ENCODE measurements at places on chromosomes 2 and 18.

DNA sequence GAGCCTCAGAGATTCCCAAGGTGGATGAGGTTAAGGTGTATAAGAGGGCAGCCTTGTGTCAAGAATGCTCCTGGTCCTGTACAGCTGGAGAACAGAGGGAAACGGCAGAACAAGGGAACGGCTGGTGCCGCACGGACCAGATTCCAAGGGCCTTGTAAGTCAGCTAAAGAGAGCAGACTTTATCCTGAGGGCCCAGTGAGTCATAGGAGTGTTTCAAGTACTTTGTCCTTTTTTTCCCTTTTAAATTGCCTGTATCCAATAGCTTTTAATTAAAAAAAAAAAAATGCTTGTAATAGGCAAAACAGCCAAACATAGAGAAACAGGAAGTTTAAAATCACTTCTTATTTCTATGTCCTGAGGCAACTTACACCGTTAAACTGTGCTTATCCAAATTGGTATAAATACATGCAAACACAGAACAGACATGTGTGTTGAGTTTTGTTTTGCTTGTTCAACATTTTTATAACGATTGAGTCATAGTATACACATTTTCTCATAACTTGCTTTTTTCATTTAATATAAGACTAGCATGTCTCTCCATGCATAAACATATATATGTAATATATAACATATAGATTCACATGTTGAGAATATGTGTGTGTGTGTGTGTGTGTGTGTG lies 42.1 kb upstream of the EVA1A start:
- DNase-seq: no peak

GRCh38 chr2:75195076-75195691 lies 4.1 kb downstream of the TACR1 start:
- no peak for DNase-seq

GRCh38 chr2:98946855-98947254 lies 10.8 kb upstream of the CRACDL start:
- DNase-seq: no peak

DNA sequence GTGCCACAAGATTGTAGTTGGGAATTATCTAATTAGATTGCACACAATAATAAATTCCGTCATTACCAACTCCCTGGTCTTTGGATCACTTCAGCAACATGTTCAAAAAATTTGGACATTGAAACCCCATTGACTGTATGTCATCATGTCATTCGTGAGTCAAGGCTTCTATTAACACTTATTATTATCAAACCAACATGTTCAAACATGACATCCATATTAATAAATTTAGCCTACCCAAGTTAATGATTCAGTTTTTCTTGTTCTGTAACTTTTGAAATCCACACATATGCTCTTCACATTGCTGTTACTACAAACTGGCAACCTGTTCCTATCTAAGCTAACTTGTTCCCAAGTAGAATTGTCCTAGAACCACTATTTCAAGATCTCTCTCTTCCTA lies 1142.7 kb upstream of the SLC39A10 start:
- no peak for DNase-seq

DNA sequence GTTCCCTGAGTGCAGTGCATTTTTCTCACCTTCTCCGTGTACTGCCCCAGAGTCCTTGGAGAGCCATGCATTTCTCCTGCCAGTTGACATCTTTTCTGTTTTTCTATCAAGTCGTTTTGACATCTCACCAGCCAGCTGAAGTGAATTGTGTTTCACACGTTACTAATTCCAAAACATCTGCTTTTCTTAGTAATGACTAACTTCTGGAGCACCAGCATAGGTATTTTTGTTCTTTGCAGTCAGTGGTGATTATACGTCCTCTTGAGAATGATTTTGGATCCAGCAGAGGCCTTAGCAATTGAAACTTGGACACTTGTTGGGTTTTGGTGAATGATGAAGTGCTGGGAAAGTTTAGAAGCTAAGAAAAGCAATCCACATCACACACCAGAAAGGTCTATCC lies 112.5 kb downstream of the PIK3C3 start:
- no peak for DNase-seq

GRCh38 chr2:31943636-31944225 lies 67.1 kb downstream of the MEMO1 start:
- no peak for DNase-seq

GRCh38 chr2:193818801-193819499 lies 1624.2 kb upstream of the TMEFF2 start:
- no peak for DNase-seq

- DNase-seq: peak; percentile 22
Measured at GRCh38 chr2:106863387-106863786, 22.6 kb downstream of the ST6GAL2 start.

GRCh38 chr18:1599196-1599595 lies 694.5 kb downstream of the ADCYAP1 start:
- DNase-seq: no peak

GRCh38 chr2:47269316-47270232 lies 114.5 kb upstream of the STPG4 start:
- no peak for DNase-seq

GRCh38 chr2:235669983-235670962 lies 176.4 kb downstream of the AGAP1 start:
- peak; percentile 66 for DNase-seq

GRCh38 chr2:46898024-46898423 lies 17.6 kb downstream of the MCFD2 start:
- DNase-seq: no peak

DNA sequence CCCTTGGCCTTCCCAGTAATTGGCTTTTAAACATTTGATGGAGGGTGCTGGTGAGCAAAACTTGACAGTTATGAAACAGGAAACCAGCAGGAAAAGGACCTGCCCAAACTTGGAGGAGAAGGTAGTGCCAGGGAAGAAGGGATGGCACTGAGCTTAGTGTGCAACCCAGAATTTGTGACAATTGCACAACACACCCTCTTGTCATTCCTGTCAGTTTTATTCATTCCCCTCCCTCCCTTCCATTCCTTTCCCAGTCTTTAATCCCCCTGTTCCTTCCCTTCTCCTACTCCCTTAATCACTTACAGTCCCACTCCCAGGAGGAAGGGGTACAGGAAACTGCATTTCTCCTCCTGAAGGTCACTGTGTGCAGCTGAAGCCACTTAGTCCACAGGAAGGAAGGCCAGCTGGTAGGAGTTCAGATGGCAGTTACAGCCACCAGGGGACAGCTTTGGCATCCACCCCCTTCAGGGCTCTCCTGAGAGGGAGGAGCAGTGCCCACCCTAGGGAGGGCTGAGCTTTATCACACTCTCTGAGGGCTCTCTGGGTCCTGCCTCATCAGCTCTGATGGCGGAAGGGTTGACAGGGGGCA lies 24.0 kb upstream of the SIGLEC15 start:
- DNase-seq: no peak

DNA sequence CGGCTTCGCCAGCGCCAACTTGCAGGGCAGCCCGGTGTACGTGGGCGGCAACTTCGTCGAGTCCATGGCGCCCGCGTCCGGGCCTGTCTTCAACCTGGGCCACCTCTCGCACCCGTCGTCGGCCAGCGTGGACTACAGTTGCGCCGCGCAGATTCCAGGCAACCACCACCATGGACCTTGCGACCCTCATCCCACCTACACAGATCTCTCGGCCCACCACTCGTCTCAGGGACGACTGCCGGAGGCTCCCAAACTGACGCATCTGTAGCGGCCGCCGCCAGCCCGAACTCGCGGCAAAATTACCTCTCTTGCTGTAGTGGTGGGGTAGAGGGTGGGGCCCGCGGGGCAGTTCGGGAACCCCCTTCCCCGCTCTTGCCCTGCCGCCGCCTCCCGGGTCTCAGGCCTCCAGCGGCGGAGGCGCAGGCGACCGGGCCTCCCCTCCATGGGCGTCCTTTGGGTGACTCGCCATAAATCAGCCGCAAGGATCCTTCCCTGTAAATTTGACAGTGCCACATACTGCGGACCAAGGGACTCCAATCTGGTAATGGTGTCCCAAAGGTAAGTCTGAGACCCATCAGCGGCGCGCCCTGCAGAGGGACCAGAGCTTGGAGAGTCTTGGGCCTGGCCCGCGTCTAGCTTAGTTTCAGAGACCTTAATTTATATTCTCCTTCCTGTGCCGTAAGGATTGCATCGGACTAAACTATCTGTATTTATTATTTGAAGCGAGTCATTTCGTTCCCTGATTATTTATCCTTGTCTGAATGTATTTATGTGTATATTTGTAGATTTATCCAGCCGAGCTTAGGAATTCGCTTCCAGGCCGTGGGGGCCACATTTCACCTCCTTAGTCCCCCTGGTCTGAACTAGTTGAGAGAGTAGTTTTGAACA lies 15.1 kb downstream of the HOXD3 start:
- DNase-seq: no peak

DNA sequence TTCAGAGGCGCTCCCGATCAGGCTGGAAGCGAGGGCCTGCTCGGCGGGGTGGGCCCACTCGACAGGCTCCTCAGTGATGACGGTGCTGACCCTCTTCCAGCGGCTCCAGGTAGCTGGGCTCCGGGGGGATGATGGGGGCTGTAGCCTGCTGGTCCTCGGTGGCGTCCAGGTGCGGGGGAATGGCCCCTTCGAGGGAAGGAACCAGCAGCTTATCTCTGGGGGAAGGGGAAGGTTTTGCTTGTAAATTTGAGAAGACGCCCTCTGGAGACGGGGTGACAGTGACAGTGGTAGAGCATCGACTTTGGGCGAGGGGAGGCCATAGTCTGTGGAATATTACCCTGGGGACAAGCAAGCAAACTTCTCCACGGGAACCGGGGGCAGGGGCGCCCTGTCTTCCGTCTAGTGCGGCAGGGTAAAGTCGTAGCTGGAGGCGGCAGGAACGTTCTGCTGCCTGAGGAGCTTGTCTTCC lies 891.9 kb upstream of the LRRTM1 start:
- peak; percentile 9 for DNase-seq

DNA sequence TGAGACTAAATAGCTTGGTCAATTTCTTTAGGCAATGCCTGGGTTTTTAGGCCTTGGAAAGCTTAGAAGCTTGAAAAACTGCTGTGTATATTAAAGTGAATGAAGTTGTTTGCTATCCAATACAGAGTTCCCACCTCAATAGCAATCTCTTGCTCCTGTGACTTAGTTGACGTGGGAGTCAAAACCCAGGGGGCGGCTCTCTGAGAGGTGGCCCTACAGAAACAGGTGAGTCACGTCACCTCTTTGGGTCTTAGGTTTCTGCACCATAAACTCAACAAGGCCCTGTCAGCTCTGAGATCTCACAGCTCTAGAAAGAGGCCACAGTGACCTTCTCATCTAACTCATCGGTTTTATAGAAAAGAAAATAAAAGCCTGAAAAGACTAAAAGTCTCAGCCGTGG lies 79.6 kb downstream of the ADD2 start:
- no peak for DNase-seq

GRCh38 chr2:177262092-177262491 lies 2.4 kb downstream of the NFE2L2 start:
- DNase-seq: no peak

DNA sequence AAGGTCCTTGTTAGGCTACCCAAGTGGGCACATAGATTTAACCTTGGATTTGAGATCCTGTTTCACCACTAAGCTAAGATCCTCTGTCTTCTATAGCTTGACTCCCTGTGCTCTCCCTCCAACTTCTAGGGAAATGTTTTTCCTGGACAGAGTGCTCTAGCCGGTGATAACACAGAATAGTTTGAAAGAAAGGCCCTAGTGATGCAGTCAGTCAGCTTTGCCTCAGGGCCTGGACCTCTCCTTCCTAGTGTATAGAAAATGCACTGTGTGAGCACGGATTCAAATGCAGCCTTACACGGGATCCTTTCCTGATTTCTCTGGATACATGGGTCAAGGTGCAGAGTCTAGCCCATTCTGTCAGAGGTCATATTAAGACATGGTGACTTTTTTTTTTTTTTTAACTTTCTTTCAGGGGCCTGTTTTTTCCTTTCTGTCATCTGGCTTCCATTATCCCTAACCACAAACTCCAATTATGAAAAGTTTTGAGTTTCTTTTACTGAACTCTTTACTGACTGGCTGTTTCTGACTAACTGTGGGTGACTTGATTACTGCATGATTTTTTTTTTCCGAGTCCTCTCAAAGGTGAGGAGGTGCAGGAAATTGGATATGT lies 122.6 kb downstream of the LRP1B start:
- DNase-seq: no peak

DNA sequence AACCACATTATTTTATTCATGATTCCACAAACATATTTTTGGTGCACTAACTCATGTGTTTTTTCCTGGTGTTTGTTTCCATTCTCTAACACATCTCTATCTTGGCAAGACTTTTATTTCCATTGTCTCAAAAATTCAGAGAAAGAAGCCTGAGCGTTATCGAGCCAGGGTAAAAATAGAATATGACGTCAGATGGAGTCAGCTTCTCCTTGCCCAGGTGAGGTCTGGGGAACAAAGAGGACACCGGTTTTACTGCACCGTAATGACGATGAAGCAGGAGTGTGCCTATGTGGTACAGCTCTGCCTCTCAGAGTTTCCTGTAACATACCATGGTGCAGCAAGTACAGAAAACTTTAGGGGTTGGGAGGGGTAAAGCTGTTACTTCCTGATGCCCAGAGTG lies 661.6 kb downstream of the PLCL1 start:
- DNase-seq: no peak

GRCh38 chr2:178315488-178315948 lies 121.2 kb downstream of the OSBPL6 start:
- DNase-seq: no peak

DNA sequence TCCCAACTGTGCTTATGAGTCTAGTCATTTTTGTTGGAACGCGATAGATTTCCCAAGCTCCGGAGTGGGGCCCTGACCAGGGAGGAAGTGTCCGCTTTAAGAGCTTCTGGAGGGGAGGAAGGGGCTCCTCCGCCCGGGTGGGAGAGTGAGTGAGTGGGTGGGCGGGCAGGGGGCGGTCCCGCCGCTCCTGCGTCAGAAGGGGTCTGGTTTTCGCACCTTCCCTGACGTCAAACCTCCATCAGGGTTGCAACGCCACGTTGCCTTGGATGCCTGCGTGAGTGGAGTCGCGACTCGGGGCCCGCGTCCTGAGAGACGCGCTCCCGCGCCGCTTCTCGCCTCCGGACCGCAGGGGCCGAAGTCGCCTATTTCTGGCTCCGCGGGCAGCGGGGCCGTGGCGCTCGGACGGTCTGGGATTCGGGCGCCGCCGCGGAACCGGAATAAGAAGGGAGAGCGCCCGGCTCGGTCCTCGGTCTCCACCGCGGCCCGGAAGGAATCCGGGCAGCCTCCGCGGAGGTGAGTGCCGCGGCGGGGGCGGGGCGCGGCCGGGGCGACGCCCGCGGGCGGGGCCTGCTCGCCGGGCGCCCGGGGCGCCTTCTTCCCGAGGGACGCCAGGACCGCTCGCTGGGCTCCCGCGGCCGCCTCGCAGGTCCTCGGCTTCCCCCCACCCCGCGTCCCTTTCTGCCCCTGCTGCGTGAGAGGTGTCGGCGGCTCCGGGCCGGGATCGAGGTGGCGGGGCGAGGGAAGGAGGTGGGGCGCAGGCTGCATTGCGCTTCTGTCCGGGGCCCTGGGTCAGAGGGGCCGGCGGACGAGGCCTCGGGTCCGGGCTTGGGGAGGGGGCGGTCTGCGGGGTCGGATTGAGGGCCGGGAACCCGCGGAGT lies at the start of gene ZDBF2:
Gene ZDBF2, plus strand, starts transcription at position 230 of the 878 bp plus-strand sequence. CDS start 7,187 bp downstream, outside the sequence.
- DNase-seq: peak; percentile 70

GRCh38 chr2:74168739-74169138 lies 9.9 kb downstream of the MOB1A start:
- no peak for DNase-seq

- DNase-seq: no peak
Measured at GRCh38 chr18:46794607-46795006, 37.8 kb upstream of the ST8SIA5 start.

Data from WTC11 (cell line).